Myocyte (in vitro differentiated cells): ENCODE measurements at places on chromosomes 2 and 18. TPM values are rescaled to one million over a fixed set of nuclear protein-coding genes. Genes with fewer than 3 reads are reported as not detected.

Gene UGT1A7
- not detected in 2 replicates for total RNA-seq

Gene SPP2
- total RNA-seq: not detected in 2 replicates

Gene PPP3R1
- 24.5 and 28.0 TPM in 2 replicates for total RNA-seq

Gene CAPG
- total RNA-seq: 53.7 and 59.0 TPM in 2 replicates

Gene STAT4
- 0.57 and 1.1 TPM in 2 replicates for total RNA-seq

Gene LAMA3
- total RNA-seq: 1.2 and 2.8 TPM in 2 replicates

Gene ALPI
- total RNA-seq: not detected in 2 replicates

Gene HOXD13
- not detected in 2 replicates for total RNA-seq

Gene DPYSL5
- 1.5 and 3.8 TPM in 2 replicates for total RNA-seq

Gene ITGA6
- total RNA-seq: 650 and 854 TPM in 2 replicates

Gene ADD2
- total RNA-seq: not detected in 2 replicates

Gene OSR1
- 2.5 TPM in 2 replicates for total RNA-seq

Gene ASB18
- total RNA-seq: 0.24 and 0.31 TPM in 2 replicates

Gene CHAC2
- 9.4 and 11.2 TPM in 2 replicates for total RNA-seq

Gene CDKL4
- 1.6 and 3.5 TPM in 2 replicates for total RNA-seq

Gene RSAD2
- total RNA-seq: not detected in 2 replicates

Gene FAM228A
- total RNA-seq: not detected in 2 replicates

Gene EVX2
- total RNA-seq: not detected in 2 replicates

Gene SERPINB4
- total RNA-seq: not detected in 2 replicates

Gene ARHGEF33
- total RNA-seq: 0.26 and 0.27 TPM in 2 replicates

Gene ADI1
- total RNA-seq: 39.9 and 44.4 TPM in 2 replicates

Gene HNMT
- 40.2 and 43.8 TPM in 2 replicates for total RNA-seq

Gene CTDSP1
- 45.3 and 48.9 TPM in 2 replicates for total RNA-seq

Gene RAB27B
- 6.8 and 11.4 TPM in 2 replicates for total RNA-seq

Gene DLGAP1
- total RNA-seq: 0.75 and 1.4 TPM in 2 replicates

Gene MLPH
- total RNA-seq: 47.0 and 51.0 TPM in 2 replicates

Gene CXCR1
- total RNA-seq: not detected in 2 replicates

Gene SERPINB5
- not detected in 2 replicates for total RNA-seq

Gene AQP12B
- total RNA-seq: not detected in 2 replicates

Gene CMPK2
- 0.51 and 0.57 TPM in 2 replicates for total RNA-seq

Gene TBC1D8
- 14.7 and 18.6 TPM in 2 replicates for total RNA-seq

Gene ABCG8
- total RNA-seq: not detected in 2 replicates

Gene SERPINB10
- not detected in 2 replicates for total RNA-seq

Gene NMUR1
- not detected in 2 replicates for total RNA-seq

Gene GALR1
- not detected in 2 replicates for total RNA-seq

Gene FRZB
- total RNA-seq: 0.99 and 1.7 TPM in 2 replicates

Gene VAMP5
- 127 and 153 TPM in 2 replicates for total RNA-seq

Gene RAB12
- 97.9 and 98.4 TPM in 2 replicates for total RNA-seq

Gene CCL20
- total RNA-seq: not detected in 2 replicates

Gene TMEM247
- total RNA-seq: not detected in 2 replicates

Gene NAT8
- not detected in 2 replicates for total RNA-seq

Gene CYRIA
- total RNA-seq: 6.9 and 7.6 TPM in 2 replicates

Gene HRH4
- 0.13 and 0.21 TPM in 2 replicates for total RNA-seq

Gene NGEF
- 0.19 TPM in 1 of 2 replicates, not detected in the other for total RNA-seq

Gene ANKRD53
- 1.5 TPM in 1 of 2 replicates, not detected in the other for total RNA-seq

Gene NTSR2
- not detected in 2 replicates for total RNA-seq

Gene SERPINB2
- 0.40 and 1.3 TPM in 2 replicates for total RNA-seq

Gene WDR54
- 7.8 TPM in 2 replicates for total RNA-seq

Gene CPLX4
- total RNA-seq: not detected in 2 replicates

Gene FKBP1B
- total RNA-seq: 2.0 and 2.4 TPM in 2 replicates

Gene SLC19A3
- total RNA-seq: 0.29 TPM in 1 of 2 replicates, not detected in the other

Gene TMEM37
- total RNA-seq: not detected in 2 replicates

Gene PLA2R1
- total RNA-seq: 5.6 and 6.0 TPM in 2 replicates

Gene SERPINB7
- 4.5 and 6.4 TPM in 2 replicates for total RNA-seq
